Activated T-cell treated with anti-CD3 and anti-CD28 coated beads for 24 hours (primary cell): ENCODE measurements at places on chromosomes 3 and 15.

DNA sequence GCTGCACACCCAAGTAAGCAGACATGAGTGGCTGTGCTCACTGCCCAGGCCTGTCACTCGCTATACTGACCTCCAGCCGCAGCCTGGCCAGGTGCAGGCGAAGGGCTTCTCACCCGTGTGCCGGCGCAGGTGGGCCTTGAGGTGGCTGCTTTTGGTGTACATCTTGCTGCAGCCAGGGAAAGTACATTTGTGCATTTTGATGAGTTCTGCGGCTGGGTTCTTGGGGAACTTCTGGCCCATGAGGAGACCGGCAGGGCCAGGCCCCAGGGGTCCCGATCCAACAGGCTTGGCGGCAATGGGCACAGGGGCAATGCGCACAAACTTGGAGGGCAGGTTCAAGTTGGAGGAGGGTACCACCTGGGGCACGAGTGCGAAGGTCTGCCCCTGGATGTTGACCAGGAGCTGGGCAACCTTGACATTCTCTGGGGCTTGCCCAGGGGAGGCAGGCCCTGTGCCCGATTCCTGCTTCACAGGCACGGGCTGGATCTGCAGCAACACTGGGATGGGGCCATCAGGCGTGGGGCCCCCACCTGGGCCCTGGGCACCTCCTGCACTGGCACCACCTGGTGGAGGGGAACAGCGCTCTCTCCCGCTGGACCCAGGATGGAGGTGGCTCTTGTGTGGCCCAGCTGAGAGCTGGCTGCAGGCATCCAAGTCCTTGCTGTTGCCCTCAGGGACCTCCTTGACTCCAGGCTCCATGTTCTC, 5.3 kb downstream of the KLF15 start:
- no peak for DNase-seq

DNA sequence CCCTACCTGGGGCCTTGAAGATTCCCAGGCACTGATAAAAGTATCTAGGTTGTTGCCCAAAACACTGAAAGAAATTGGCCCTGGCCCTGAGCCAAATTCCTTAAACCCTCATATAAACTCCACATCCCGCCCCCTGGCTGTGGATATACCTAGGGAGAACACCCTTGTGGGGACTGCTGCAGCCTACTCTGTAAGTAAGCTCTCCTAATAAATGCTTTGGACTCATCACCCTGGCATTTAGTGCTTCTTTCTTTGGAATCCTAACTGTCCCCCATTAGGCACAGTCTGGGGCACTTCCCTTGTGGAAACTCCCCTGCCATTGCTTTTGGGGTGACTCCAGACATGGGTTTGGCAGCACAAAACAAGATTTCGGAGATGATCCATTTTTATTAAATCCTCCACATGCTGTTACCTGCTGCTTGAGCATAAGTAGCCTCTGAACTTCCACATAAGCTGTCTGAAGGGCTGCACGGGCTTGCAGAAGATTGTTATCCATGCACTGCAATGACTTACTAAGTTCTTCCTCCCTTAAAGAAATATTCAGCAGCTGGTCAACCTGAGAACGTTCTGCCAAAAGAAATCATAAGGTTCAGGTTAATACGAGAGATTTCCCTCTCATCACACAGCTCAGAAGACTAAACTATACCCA, 46.4 kb downstream of the ZNF106 start:
- no peak for DNase-seq

GRCh38 chr3:37704064-37704463, 157.6 kb upstream of the CTDSPL start:
- no peak for DNase-seq

DNA sequence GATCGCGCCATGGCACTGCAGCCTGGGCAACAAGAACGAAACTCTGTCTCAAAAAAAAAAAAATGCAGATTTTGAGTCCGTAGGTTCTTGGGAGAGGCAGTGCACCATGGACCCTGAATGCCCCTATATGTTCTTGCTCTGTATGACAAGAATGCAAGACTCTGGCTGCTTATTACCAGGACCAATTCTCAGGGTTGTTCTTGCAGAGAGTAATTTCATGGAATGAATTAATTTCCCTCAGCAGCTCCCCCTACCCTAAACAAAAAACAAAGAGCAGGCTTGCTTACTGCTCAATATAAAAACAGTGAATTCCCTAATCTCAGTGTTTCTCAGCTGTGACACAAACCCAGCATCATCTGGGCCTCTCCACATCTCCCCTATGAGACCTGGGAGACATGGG, 20.5 kb upstream of the DYNC1LI1 start:
- DNase-seq: no peak

DNA sequence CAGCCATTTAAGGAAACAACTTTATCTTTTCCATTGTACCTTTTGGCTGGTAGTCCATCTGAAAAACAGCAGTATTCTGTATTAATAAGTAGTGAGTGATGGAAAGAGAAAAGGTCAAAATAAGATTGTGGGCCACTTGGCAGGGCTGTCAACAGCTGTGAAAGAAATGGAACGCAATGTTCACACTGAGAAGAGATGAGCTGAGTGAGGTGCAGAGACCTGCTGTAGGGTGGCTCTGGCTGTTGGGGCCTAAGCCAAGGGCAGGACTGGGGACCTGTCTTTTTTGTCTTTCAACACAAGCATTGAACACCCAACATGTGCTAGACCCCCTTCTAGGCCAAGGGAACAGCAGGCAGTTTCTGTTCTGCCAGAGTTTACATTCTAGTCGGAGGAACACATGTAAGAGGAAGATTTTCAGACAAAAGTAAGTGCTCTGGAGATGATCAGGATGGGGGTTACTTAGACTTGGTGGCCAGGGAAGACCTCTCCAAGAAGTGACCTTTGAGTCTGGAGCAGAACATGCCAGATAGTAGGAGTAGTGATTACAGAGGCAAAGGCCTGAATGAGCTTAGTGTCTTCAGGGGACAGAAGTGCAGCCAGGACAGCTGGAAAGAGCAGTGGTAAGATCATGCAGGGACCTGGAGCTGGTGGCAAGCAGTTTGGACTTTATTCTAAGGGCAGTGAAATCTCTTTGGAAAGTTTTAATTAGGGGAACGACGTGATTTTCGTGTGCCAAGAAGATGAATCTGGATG, 29.6 kb downstream of the TSEN2 start:
- no peak for DNase-seq

DNA sequence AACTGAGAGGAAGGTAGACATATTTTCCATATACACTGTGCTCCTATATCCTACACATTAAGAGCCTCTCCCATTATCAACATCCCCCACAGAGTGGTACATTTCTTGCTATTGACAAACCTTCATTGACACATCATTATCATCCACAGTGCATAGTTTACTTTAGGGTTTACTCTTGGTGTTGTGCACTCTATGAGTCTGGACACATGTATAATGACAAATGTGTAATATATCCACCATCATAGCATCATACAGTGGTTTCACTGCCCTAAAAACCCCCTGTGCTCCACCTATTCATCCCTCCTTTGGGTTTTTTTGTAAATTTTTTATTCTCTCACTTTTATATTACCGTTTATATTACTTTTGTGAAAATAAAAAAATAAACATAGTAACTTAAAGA, 22.2 kb upstream of the CLDN18 start:
- DNase-seq: no peak

DNA sequence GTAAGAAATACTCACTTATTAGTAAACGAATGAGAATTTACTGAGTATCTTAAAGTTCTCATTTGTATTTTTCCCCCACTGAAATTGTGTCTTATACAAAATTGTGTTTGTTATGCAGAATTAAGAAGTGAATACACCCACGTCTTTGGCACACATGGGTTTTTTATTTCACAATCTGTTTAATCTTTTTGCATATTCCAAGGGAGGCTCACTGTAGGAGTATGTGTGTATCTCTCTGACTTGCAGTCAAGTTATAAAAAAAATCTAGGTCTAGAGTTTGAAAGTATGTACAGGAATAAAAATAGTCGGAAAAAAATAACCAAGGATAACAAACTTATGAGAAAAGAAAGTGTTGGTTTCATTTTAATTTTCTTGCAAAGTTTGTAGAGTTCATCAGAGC, 255.2 kb downstream of the PDCD6IP start:
- DNase-seq: no peak

DNA sequence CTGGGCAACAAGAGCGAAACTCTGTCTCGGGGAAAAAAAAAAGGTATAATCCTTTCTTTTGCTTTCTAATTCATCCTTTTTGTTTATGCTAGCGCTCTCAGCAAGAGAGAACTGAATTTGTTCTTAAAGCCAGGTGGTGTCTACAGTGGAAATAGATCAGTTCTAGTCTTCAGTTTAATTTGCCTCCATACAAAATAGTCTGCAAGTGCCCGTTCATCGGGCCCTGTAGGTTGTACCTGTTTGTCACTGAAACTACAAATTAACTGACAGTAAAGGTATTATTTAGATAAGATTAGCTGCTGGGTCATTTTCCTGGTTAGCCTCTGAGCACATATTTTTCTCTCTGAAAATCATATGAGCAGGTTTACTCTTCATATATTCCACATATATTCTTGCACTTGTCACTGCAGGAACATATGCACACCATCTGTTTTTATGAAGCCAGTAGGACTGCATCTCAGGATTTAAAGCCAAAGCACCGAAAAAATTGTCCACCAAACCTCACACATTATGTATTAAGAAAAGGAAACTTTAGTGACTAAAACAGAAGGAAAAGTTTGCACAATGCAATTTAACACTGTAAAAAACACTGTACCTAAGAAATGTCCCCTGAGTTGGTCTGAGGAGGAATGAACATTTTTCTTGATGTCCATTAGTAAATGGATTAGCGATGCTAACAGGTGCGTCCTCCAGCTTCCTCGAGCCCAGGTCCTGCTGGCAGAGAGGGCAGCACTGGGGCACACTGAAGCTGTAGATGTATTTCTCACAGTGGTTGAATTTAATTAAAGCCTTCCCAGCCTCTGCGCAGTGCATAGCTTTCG, 437 bp downstream of the MKRN2OS start:
- no peak for DNase-seq

- no peak for DNase-seq
Observed at GRCh38 chr15:92637626-92638025, 17.9 kb downstream of the FAM174B start.

GRCh38 chr15:52309154-52309548, 13.5 kb upstream of the MYO5C start:
- no peak for DNase-seq

GRCh38 chr15:72912121-72912520, 128.6 kb upstream of the ADPGK start:
- DNase-seq: no peak

- no peak for DNase-seq
Observed at GRCh38 chr15:28084547-28084946, 14.6 kb downstream of the OCA2 start.

DNA sequence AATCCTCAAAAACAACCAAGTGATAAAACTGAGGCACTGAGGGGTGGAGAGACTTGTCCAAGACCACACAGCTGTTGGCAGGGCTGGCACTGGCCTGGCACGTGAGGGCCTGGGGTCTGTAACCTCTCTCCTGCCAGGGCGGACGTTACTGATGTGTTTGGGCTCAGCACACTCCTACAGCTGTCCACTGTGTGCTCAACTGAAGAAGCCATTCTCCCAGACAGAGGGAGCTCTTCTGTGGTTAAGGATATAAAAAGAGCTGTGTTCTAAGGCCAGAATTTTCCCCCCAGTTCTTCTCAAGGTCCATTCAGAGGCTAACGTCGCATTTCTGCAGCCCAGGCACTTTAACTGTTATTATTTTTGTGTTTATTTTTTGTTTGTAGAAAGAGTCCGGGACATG, 429.0 kb upstream of the ATP11B start:
- no peak for DNase-seq

DNA sequence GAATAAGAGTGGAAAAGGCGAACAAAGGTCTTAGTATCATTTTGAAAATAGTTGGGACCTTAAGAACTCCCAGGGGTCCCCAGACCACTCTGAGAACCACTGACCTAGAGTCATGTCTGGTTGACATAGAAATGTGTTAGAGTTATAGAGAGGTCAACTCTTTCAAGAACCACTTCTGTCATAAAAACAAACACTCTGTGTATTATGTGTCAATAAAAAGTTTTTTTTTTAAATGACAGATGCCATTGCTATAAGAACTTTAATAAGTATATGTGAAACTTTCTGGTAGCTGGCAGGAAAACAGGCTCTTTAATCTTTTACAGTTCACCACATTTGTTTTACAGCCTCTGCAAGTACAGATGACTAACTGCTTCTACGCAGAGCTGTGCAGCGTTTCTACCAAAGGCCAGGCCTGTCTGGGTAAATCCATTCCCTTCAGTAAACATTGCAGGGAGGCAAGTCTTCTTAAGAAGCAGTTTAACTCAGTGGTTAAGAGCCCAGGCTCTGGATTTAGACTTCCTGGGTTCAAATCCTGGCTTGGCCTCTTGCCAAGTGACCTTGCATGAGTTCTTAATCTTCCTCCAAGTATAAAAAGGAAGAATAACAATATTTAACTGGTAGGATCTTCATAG, 56.6 kb downstream of the RFTN1 start:
- DNase-seq: no peak

GRCh38 chr15:67025719-67026609, 39.4 kb upstream of the SMAD3 start:
- DNase-seq: no peak

- no peak for DNase-seq
Observed at GRCh38 chr15:97517737-97518136, 442.8 kb upstream of the ARRDC4 start.

GRCh38 chr3:169250000-169250399, 413.5 kb downstream of the MECOM start:
- no peak for DNase-seq

- no peak for DNase-seq
Observed at GRCh38 chr3:79140708-79141107, 627.1 kb downstream of the ROBO1 start.

- DNase-seq: no peak
Observed at GRCh38 chr3:189275852-189276251, 104.1 kb downstream of the TPRG1 start.

DNA sequence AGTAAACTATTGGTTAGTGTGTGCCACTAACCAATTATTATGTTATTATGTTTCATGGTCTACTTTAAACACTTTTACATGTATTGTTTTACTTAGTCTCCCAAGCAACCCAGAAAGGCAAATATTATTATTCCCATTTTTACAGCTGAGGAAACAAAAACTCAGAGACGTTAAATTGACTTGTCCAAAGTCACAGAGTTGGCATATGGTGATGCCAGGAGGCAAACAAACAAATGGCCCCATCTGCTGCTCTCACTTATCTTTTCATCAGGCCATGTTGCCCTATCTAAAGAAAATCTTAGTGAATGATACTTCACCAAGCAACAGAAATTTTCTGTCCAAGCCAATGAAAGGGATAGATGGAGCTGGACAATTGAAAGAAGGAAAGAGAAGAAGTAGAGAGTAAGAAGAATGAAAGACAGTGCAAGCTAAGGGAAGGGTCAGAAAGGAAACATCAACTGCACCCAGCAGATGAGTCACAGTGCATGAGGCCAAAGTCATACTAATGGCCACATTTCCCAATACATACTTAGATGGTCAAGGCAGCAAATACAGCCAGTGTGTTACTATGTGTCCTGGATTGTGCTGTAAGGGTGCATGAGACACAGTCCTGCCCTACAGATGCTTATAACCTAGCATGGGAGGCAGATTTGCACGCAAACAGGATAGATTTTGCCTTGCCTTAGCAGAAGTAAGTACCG, 266.9 kb downstream of the KCNMB2 start:
- no peak for DNase-seq

GRCh38 chr3:66747261-66747660, 246.4 kb upstream of the LRIG1 start:
- DNase-seq: no peak
